Germinal center (tissue), 1 donor: ENCODE measurements at places on chromosomes 13 and 19.

- DNase-seq, result no peak
These were observed 31.5 kb upstream of the IRS2 start for GRCh38 chr13:109817591-109818535.

DNA sequence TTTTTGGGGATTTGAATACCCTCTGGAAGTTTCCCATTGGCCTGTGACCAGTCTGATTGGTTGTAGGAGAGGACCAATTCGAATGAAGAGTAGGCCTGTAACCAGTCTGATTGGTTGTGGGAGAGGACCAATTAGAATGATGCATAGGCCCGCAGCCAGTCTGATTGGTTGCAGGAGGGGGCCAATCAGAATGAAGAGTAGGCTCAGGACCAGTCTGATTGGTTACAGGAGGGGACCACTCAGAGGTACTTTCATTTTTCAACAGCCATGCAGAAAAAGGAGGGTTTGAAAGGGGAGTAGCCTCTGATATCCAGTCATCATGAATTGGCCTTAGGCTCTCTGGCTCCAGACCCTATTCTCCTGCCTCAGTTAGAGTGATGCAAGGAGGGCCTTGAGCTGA is 30.4 kb upstream of the SLC1A5 start:
- DNase-seq, result no peak

DNA sequence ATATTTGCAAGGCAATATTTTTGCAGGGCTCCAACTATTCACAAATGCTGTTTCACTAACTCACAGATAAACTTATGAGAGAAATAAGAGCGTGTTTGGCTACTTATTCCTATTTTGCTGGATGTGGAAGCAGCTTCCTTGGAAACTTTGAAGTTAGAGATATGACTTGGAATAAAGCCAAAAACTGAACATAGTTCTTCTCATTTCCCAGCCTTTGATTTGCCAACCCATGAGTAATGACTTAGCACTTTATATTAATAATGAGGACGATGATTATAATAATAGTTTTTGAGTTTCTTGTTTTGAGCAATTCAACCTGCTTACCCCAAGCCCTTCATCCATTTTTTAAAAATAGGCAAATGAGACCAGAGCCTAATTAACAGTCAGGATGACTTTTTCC is 47.7 kb downstream of the SLC10A2 start:
- no peak for DNase-seq

DNA sequence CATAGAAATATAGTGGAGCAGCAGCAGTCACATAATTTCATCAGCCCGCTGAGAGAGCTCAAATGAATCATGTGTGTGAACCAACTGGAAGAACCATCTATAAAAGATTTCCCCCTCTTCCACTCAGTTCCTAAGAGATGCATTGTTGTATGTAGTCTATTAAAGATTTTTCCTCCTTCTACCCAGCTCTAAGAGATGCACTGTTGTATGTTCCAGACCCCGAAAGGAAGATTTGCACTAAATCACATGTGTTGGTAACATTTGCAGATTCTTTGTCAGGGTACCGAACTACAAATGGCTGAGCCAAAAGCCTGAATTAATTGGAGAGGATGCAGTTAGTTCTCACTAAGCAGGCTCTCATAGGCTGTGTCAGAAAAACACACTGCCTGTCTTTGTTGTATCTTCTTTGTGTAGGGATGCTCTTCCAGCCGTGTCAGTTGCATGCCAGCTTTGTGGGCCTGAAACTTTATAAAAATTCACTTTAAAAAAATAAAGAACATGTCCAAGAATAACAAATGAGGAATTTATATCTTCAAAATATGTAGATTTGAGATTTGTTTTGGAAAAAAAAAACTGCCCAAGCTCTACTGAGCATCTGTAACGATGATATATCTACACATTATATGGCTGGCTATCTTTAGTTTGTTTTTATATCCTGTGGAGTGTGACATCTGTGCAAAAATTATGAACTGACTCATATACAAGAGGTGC is 223.1 kb downstream of the MZT1 start:
- DNase-seq, result no peak

DNA sequence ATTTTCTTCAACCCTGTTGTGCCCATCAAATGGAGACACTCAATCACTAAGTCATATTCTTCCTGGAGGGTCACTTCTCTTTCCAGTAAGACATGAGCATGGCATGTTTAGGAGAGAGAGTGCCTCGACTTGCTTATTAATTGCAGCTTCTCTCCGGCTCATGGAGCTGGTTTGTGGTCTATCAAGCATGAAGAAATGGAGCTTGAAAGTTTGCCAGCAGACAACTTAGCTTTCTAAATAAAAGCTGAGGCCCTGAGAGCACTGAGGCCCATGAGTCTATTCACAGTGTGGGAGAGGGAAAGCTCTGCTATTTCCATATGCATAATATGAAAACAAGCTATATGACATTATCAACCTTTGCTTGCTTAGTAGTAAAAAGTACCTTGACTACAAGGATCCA is 378.5 kb downstream of the FGF9 start:
- no peak for DNase-seq
